ENCODE measurements at places on chromosomes 1 and 21. TPM values are rescaled to one million over a fixed set of nuclear protein-coding genes. Genes with fewer than 3 reads are reported as not detected.

Gene HSPA6
- total RNA-seq, result 0.37 TPM

Gene ALPL
- not detected for total RNA-seq

Gene SDC3
- 25.4 TPM for total RNA-seq

Gene SH2D5
- total RNA-seq, result 157 TPM

Gene HRNR
- total RNA-seq, result not detected

Gene GBP7
- not detected for total RNA-seq

Gene KDF1
- total RNA-seq, result 32.8 TPM

Data from foreskin keratinocyte (primary cell).